Fibroblast of skin of right biceps (primary cell): ENCODE measurements at places on chromosomes 2 and 18.

- DNase-seq = peak; percentile 71
These were observed 41.7 kb downstream of the CYP20A1 start for GRCh38 chr2:203280428-203281064.

GRCh38 chr18:78927156-78927555 lies 52.5 kb upstream of the SALL3 start:
- DNase-seq = no peak

GRCh38 chr2:227366769-227367426 lies 12.2 kb downstream of the TM4SF20 start:
- DNase-seq = peak; percentile 76

DNA sequence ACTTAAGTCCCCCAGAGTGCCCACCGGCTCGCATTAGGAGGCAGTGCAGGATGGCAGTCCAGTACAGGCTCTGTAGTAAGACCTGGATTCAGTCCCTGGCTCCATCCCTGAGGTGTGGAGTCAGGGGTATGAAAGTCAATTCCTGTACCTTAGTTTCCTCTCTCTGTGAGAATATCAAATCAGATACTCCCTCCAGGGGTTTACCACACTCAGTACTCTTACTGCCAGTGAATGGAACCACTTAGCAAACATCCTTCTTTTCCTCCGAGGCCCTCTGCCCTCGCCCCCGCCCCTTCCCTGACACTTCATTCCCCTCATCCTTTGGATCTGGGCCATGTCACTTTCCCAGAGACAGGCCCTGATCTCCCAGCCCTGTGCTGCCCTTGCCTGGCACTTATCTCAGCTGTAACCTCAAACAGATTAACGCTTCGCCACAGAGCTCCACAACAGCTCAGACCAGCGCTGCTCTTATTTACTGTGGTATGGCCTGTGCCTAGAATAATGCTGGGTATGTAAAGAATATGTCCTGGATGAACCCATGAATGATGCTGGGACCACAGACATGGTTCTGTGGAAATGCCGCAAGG lies 159.0 kb upstream of the TMEM200C start:
- DNase-seq = no peak

DNA sequence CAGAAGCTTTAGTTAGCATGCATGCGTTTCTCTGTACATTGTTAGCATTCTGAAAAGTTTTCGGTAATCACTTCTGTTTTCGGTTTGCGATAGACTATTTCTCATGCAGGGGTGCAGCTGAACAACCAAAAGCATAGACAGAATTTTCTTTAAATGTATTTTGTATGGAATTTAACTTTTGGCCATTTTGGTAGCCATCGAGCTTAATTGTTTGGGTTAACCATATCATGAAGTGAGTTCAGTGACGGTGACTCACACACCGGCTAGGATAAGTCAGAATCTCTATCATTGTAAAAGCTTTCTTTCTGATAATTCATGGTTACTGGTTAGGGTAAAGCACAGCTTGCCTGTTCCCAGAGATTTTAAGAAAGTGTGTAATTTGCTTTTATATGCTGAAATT lies 107.2 kb downstream of the CD226 start:
- peak; percentile 22 for DNase-seq

DNA sequence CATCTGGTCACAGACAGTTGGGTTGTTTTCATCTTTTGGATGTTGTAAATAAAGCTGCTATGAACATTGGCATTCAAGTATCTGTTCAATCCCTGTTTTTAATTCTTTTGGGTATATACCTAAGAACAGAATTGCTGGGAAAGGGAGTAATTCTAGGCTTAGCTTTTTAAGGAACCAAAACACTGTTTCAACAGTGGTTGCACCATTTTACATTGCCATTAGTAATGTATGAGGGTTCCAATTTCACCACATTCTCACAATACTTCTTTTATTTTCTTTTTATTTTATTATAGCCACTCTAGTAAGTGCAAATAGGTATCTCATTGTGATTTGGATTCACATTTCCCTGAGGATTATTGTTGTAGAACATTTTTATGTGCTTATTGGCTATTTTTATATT lies 108.9 kb upstream of the GLS start:
- DNase-seq = no peak

DNA sequence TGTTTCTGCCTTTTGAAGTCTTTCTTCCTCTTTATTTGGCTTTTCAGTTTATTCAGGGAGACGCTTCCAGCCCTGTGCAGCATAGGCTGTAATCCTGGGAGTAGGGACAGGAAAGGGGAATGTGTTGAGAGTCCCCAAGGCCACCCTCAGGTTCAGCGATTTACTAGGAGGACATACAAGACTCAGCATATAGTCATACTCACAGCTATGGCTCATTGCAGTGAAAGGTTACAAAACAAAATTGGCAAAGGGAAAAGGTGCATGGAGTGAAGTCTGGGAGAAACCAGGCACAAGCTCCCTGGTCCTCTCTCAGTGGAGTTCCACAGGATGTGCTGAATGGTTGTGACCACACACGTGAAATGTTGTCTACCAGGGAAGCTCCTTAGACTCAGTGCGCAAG lies 49.6 kb upstream of the ZNF638 start:
- no peak for DNase-seq

DNA sequence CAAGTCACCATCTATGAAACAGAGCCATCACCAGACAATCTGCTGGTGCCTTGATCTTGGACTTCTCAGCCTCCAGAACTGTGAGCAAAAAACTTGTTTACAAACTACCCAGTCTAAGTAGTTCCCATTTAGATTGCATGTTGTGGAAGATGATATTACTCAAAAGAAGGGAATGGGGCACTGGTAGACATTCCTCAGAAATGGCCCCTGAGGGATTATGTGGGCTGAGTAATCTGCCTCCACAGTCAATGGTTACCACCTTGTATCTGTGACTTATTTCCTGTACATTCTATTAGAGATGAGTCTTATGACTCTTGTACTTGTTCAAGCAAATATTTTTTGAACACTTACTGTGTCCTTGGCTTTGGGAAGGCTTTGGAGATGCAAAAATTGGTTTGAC lies 160.4 kb downstream of the NUP35 start:
- DNase-seq = peak; percentile 93

GRCh38 chr2:21772624-21773023 lies 648.9 kb downstream of the TDRD15 start:
- DNase-seq = peak; percentile 83

DNA sequence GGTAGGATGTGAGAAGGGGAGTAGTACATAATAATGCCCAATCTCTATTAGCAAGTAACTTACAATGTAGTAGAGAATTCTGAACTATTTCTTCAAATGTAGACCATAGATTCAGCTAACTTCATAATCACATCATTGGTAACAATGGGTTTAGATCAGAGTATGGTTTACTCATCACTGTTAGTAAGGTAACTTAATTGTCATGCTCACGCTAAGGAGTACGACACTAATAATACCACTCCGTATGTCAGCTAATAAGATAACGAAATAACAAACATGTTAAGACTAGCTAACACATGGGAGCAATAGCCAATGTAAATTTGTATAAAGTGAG lies 56.4 kb upstream of the CCDC141 start:
- no peak for DNase-seq

GRCh38 chr2:98121149-98121548 lies 34.2 kb downstream of the VWA3B start:
- DNase-seq = no peak

- peak; percentile 30 for DNase-seq
These were observed 192.6 kb downstream of the IKZF2 start for GRCh38 chr2:212958757-212959295.

- peak; percentile 95 for DNase-seq
These were observed 59.0 kb downstream of the E2F6 start for GRCh38 chr2:11406958-11407381.

DNA sequence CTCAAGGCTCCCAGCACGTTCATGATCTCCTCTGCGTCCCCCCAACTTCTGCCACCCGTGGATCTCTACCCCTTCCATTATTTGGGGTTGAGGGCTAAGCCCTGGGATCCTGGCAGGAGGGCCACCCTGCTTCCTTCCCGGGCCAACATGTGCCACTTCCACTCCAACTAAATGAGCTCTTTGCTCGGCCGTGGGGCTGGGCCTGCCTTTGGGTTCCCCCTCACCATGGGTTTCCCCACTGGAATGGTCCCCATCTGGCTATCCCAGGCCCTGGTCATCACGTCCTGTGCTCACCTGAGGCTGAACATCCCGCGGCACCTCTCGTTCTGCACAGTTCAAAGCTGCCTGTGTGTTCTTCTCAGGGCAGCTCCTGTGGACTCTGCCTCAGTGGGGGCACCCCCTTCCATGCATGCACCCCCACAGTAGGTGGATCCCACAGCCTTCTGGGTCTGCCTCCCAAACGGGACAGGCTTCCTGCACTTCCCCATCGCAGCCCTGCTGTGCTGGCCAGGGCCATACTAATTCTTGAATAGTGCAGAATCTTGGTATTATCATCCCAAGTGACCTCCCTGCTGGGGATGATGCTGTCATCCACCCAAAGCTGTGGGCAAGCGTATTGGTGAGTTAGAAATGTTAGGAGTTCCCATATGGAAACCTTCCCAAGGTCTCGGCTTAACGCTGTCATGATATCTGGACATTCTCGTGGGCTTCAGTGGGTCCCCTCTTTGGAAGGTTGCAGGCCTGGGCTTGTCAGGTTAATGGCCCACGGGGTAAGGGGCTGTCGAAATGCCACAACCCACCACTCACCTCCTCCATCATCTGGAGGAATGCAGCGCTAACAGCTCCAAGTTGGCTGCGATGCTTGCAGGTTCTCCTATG lies 150.5 kb upstream of the TWIST2 start:
- DNase-seq = no peak

DNA sequence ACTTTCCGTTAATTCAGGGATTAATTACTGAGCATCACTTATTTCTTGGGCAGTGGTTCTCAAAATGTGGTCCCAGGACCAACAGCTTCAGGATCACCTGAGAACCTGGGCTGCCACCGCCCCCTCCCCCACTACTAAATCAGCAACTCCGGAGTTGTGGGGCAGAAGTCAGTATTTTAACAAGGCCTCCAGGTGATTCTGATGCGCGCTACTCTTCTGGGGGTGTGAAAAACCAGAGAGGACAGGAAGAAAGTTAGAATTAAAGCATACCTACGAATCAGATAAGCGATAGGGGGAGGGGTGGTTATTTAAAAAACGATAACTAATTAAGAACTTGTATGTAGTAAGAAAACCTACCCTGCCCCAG lies 319 bp downstream of the ZSCAN30 start:
- DNase-seq = no peak

DNA sequence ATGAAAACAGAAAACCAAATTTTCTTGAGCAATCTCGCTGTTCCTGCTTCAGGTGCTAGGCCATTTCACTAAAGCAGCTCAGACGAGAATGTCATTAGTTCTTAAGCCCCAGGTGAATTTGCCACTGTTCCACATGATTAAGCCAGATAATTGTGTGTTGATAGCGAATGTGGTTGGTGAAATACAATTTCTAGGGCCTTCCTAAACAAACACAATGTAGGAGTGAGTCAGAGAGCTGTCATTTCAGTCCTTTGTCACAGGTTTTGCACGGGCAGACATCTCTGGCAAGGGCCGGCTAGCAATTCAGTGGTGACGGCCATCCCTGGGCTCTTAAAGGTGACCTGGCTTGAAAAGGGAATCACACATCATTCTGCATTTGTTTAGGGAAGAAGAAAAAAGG lies 170.7 kb downstream of the TMEM182 start:
- no peak for DNase-seq

GRCh38 chr18:37084912-37085311 lies 256.0 kb downstream of the KIAA1328 start:
- DNase-seq = no peak

DNA sequence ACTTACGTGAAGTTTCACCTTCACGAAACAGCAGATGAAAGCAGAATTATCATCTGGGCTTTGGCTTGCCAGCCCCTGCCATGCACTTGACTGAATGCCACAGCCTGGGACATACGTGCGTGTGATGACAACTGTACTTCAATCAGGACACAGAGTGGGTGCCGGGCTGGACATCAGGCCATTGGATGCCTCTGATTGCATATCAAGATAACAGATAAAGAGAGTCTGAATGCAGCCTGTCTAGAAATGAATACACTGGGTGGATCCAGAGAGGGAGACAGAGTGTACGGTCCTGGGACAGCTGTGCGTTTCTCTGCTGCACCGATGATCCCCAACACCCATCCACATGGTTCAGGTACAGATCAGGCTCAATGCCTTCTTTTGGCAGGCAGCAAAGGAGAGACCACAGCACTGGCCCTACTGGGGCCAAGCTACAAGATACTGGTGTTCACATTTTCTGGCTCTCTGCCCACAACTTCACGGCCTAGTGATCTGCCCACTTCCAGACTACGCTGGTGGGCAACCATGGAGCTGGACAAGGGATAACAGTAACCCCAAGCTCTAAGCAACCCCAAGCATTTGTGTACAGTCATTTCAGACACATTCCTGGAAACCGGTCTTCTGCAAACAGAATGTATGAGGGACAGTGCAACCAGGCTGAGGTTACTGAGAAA lies 35.6 kb downstream of the FBLN7 start:
- DNase-seq = no peak

DNA sequence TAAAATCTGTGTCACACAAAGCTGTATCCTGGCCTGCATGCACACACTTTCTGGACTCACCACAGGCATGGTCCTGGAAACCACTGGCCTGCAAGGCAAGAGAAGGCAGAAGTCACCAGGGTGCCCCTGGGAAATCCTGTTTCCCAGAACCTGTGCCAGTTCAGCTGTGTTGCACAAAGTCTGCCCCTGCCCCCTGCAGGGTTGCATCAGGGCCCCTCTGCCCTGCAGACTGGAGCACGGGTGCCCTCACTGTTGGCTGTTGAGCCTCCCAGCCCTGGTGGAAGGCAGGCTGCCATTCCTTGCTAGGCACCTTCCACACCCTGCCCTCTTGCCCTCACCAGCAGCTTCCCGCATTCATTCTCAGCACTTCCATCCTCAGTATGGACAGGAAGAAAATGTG lies 18.0 kb upstream of the TUBB6 start:
- no peak for DNase-seq

- no peak for DNase-seq
These were observed 8.5 kb upstream of the PRELID3A start for GRCh38 chr18:12399231-12399630.

DNA sequence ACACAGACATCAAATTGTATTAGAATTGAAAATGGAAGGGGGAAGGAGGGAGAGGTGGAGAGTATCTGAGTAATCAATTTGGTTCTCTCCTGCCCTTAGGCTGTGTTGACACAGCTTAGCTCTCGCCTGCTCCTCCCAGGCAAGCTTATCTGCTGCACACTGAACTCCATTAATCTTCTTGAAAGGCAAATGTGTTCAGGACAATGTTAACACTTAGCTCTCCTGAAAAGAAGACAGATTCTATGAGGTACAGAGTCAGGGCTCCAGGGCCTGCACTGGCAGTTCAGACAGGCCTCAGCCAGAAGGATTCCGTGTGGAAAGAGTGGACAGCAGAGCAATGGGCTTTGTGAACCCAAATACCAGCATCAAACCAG lies 430.0 kb upstream of the TNP1 start:
- DNase-seq = peak; percentile 43

DNA sequence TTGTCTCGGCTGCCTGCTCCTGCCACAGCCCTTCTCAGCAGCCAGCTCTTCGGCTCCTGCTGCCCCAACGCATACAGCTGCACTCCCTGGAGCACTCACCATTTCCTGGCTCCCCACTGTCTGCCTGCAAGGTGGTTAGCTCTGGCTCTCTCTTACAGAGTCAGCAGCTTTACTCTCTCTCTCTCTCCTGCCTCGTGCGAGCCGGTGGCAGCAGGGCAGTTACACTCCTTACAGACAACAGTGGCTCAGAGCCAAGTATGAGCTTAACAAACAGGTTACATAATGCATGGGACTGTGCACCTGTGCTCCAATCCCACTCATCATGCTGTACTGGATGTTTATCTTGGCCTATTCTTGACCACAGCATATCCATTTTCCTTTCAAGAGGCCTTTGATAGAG lies 47.4 kb upstream of the DNAJC10 start:
- no peak for DNase-seq

GRCh38 chr2:238523158-238524110 lies 96.7 kb downstream of the ASB1 start:
- DNase-seq = peak; percentile 63
